ENCODE measurements at places on chromosomes 1 and 21.

GRCh38 chr1:61234587-61234919, 152.2 kb downstream of the NFIA start:
- DNase-seq = no peak

DNA sequence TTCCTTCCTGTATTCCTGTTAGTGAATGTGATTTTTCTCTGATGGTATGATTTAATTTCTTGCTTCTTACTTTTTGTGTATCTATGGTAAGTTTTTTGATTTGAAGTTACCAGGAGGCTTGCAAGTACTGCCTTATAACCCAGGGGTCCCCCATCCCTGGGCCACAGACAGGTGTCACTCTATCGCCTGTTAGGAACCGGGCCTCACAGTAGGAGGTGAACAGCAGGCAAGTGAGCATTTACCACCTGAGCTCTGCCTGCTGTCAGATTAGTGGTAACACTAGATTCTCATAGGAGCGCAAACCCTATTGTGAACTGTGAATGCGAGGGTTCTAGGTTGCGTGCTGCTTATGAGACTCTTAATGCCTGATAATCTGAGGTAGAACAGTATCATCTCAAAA, 143.3 kb downstream of the RPS6KC1 start:
- DNase-seq = no peak

DNA sequence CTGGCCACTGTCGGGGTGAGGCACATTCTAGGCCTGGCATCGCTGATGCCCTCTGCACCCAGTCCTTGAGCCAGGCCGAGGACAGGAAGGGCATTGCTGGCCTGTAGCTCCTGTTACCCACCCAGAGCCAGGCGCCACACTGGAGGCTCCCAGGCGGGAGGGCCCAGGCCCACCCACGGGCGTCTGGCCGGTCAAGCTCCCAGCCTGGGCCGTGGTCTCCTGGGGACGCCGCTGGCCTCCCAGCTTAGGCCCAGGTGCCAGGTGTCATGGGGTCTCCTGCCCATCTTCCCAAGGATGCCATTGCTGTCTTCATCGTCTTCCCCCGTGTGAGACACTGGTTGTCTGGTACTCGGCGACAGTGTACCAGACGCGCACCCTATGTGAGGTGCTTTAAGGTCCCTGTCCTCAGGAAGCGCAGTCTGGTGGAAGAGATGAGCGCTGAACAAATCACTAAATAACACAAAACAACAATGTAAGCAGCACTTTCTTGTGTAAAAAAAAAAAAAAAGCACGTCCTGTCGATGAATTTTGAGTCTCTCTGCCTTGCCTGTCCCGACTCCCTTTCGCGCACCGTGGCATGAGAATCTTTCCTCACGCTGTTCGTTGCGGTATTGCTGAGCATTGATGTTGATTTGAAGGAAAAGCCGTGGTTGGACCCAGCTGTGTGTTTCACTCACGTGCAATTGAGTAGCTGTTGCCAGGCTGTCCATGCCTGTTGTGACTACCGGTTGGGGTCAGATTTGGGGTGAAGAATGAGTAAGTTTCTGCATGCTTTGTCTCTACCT, 27.0 kb upstream of the TRAPPC10 start:
- DNase-seq = no peak

- DNase-seq = no peak
These were observed 2.2 kb upstream of the KRTAP10-12 start for GRCh38 chr21:44694776-44695175.

- DNase-seq = no peak
These were observed 112.2 kb downstream of the USP25 start for GRCh38 chr21:15841856-15842564.

DNA sequence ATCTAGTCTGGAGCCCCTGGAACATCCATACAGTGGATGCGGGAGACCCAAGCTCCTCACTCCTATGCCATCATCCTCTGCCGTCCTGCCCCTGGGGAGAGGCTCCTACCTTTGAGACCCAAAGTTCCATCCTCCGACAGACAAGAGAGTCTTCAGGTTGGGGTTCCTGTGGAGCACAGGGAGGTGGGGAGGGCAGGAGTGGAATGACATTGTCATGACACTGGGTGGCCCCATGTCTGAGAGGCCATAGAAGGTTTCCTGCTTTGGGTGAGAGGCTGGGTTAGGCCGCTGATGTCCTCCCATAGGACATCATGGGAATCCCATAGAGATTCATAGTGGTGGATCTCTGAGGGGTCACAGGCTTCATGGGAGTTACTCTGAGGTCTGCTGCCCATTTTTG, 2.0 kb downstream of the CHI3L1 start:
- DNase-seq = no peak

GRCh38 chr1:3015744-3016143, 5.5 kb upstream of the ACTRT2 start:
- DNase-seq = no peak

- no peak for DNase-seq
These were observed 445.6 kb downstream of the PLPP3 start for GRCh38 chr1:56133522-56134472.

DNA sequence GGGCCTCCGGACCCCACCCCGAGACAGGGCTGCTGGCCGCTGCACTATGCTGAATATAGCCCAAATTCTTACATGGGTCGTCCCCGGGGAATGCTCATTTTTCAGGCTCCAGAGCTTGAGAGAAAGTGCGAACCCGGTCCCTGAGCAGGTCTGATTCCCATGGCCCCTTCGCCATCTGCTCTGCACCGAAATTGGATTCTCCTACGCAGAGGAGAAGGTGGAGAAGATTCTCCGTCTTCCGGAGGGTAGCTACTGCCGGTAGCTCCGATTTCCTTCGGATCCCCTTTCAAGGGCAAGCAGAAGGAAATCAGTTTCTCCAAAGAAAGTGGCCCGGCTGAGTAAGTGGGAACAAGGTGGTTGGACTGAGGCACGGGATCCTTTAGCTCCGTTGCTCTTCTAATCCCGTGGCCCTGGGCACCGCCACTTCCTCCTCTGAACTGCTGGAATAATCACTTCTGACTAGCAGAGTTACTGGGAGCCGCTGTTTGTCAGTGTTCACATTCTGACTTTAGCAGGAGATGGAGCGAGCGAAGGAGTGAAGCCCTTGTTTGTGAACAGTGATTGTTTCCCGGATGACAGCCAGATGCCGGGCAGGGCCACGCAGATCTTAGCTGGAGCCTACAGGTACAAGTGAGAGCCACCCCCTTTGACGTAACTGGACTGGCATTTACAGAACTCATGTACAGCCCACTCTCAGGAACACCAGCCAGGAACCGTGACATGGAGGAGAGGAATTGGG, 1.1 kb upstream of the ZNF496 start:
- peak; percentile 3 for DNase-seq

DNA sequence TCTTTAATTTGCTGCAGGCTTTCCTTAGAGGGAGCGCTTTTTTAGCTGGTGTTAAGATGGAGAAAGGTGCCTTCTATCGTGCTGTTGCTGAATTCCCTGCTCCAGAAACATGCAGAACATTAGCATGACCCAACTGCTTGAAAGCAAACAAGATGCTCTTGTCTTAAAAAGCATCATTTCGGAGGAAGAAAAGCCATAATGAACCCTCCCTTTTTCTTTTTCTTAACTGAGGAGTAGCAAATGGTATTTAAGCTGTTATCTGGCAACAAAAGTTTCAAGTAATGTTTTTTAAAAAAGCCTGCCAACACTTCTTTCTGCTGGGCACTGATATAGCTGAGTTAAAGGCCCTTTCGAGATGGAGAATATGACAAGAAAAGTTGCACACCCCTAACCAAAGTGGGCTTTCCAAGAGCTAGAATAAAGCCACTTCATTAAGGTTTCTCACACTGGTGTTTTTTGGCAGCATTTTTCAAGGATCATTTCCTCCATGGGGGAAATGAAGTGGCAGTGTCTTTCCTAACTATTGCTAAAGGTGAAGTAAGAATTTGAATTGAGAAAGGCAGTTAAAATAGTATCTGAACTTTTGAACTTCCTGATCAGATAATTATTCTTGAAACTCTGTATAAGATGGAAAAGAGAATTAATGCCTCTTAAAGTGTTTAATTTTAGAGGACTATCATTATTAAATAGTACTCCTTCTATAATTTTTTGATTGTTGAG, 38.8 kb downstream of the ST6GALNAC5 start:
- DNase-seq = no peak

- DNase-seq = no peak
These were observed 5.3 kb downstream of the C1orf115 start for GRCh38 chr1:220695426-220695825.

DNA sequence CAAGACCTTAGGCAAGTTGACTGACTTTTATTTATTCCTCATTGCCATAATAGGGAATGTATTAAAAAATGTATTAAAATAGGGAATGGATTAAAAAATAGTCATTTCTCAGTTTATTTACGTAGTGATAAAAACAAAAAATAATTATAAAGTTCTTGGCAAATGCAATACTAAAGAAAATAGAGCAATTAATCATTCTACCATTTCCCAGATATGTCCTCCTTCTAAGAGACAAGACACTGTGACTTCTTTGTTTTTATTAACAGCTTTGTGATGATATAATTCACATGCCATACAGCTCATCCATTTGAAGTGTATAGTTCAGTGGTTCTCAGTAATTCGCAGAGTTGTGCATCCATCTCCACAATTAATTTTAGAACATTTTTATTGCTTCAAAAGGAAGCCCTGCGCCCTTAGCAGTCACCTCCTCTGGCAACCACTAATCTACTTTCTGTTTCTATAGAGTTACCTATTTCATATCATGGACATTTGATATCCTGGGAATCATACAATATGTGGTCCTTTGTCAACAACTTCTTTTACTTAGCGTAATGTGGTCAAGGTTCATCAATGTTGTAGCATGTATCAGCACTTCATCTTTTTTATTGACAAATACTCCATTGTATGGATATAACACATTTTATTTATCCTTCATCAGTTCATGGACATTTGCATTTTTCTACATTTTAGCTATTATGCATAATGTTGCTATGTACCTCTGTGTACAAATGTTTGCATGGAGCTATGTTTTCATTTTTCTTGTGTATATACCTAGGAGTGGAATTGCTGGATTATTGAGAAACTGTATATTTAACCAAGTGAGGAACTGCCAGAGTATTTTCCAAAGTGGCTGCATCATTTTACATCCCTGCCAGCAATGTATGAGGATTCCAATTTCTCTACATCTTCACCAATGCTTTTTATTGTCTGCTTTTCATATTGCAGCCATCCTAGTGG, 5.6 kb downstream of the TBX19 start:
- DNase-seq = no peak

DNA sequence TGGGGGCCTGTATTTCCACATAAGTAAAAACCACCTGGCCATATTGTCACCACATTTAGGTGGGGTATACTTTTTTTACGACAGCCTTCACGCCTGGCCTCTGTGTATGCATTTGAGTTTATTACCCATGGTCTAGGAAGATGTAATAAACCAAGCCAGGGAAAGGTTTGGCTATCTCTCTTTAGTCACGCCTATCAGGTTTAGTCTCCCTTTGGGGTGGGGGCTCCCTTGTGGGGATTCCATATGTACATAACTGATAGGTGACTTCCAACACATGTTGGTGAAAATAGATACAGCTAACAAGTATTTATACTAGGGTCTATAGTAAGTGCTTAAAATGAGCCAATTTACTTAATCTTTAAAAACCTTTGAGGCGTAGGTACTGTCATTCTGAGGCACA, 4.2 kb downstream of the YBX1 start:
- no peak for DNase-seq
